ENCODE measurements at places on chromosomes 1 and 21.

- peak; percentile 63 for DNase-seq
Observed at GRCh38 chr1:234214129-234214910, 158.9 kb upstream of the COA6 start.

DNA sequence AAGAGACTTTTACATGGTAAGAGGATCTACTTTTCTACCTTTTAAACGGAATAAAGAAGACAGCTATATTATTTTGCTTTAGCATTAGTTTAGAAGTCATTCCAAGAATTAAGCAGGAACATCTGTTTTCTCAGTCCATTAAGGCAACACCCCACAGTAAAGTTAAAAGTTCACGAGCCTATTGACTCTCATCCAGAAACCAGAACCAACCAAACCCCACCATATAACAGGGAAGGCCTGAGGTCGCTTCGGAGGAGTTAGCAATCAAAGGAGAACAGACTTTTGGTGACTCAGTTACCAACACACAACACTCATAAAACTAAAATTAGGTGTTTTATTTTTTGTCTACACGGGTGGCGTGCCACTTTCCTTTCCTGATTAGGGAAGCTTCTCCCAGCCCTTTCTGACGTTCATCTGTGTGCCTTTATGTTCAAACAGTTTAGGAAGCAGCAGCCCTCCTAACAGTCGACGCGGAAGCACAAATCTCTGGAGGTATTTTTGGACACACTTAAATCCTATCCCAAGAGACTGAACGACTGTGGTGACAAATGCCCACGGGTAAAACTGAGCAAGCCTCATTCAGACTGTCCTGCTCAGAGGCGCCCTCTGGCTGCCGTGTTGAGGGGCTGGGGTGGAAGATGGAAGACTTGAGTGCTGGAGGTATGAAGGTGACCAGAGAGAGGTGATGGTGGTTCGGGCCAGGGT, 8.6 kb upstream of the PLA2G2C start:
- DNase-seq = peak; percentile 37

DNA sequence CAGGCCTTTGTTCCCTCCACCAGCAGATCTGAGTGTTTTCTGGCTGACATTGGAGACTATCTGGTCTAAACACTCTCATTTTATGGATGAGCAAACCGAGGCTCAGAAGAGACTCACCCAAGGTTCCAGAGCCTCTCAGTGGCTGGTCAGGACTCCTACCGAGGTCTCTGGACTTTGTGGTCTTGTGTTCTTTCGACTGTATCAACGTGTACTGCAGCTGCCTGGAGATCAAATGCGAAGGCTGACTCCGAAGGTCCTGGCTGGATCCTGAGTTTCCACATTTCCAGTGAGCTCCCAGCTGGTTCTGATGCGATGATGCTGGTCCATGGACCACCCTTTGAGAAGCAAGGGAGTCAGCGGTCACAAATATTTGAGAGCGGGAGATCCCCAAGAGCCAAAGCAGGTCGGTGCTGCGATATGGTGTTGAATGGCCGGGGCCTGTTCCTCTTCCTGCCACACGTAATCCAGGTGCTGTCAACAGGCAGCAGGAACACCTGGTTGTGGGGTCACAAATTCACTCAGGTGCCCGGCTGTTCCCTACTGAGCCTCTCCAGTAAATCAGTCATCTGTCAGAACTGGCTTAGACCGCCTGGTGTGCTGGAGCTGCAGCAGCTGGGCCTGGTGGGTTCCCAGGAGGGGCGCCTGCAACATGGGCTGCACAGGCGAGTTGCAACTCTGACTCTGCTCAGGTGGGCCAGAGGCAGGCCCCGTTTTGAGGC, 94.8 kb upstream of the USP24 start:
- no peak for DNase-seq

- peak; percentile 3 for DNase-seq
Observed at GRCh38 chr1:41282679-41283317, 40.7 kb upstream of the SCMH1 start.
